ENCODE measurements at places on chromosomes 4 and X. TPM values are rescaled to one million over a fixed set of nuclear protein-coding genes. Genes with fewer than 3 reads are reported as not detected.

NWD2 gene
- polyA plus RNA-seq, result 0.01 TPM

USP11 gene
- 126 TPM for polyA plus RNA-seq

GCNA gene
- polyA plus RNA-seq, result 1.8 TPM

TMPRSS11F gene
- polyA plus RNA-seq, result not detected

TLR2 gene
- polyA plus RNA-seq, result 6.2 TPM

GRCh38 chr4:105280338-105281123 is 133.9 kb downstream of the TET2 start:
- no peak for DNase-seq

DNA sequence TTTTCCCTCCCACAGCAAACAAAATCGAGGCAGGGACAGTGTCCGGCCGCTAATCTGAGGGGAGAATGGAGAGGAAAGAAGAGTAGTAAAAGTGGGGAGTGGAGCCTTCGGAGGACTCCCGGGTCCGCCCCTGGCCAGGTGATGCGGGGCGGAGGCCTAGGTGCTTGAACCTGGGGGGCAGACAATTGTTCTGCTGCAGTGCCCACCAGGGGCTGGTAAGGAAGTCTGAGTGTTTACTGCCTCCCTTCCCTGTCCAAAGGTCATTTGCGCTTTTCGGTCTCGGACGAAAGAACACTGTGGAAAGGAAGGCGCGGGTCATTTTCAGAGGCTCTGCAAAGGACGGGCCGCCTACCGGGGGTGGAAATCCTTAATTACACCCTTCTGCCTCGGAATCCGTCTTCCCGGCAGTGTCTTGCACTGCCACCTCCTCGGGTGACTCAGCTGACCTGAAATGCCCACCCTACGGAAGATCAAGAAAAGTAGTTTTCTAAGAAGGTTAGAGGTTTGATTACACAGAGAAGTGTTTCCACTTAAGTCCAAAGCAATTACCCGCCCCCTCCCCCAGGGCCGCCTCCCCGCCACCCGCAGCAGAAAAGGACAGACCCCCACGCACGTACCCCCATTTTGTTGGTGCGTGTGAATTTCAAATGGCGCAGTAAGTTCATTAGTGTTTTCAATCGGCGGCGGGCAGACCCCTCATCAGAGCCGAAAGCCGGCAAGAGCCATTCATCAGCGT is 99.9 kb upstream of the TENM3 start:
- DNase-seq, result no peak

DNA sequence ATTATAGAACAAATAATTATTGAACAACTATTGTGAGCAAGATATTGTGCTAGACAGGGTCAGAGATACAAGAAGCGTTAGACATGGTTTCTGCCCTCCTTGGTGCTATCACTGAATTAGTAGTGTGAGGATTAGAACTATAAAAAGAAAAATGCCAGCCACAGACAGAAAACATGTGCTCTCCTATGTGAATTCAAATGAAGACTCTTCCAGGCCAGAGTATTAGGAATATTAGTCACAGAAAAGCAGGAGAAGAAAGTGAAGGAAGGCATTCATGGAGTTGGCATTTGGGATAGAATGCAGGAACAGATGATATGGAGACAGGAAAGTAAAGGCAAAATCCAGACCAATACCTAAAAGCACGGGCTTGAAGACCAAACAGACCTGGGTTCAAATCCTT is 179.6 kb upstream of the TENM3 start:
- DNase-seq, result no peak

DNA sequence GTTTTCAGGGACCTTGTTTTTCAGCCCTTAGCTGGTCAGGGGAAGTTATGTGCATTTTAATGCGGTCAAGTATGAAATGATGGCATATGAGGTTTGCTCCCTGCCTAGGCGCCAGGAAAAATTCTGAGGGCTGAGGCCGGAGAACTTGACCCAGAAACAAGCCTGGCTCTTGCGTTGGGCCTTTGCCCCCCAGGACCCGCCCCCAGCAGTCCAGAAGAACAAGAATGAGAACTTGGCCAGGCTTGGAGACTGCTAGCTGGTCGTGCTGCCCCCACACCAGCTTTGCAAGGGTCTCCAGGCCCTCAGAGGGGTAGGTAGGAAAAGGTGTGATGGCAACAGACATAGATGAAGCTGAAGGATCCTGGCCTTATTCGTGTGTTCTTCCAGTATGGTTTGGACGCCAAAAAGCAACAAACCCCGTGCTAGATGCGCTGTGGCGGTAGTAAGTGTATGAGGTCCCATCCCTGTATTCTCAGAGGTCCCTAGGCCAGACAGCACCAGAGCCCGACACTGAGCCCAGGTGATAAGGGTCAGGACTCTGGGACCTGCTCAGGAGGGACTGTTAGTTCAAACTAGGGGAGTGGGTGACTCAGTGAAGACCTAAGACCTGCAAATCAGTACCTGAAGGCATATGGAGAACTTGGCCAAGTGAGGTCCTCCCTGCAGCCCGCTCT is 10.5 kb downstream of the NKX3-2 start:
- DNase-seq, result no peak

GRCh38 chrX:74272230-74272629 is 31.8 kb upstream of the ZCCHC13 start:
- no peak for DNase-seq

DNA sequence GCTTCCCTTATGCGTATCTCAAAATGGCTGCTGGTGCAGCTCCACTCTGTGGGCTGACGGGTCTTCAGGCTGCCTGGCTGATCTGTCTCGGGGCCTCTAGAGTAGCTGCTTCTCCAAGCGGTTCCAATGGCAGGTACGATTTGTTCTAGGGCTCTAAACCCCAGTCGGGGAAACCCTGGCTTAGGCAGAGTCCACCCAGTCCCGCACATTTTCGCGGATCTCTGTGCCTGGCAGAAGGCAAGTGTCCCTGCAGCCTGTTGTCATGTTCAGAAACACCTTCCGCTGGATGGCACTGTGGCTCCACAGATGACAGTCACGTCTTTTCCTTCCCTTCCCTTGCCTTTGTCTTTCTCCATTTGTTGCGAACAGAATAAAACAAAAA is 54.4 kb downstream of the NBDY start:
- DNase-seq, result no peak

GRCh38 chrX:153492543-153492942 is 2.2 kb upstream of the BGN start:
- DNase-seq, result no peak
